Aortic smooth muscle cell (primary cell): ENCODE measurements at places on chromosomes 1 and 21. TPM values are rescaled to one million over a fixed set of nuclear protein-coding genes. Genes with fewer than 3 reads are reported as not detected.

Gene COL9A2
- total RNA-seq = 0.53 and 1.1 TPM in 2 replicates

Gene RHEX
- total RNA-seq = not detected in 2 replicates

Gene MCOLN2
- total RNA-seq = 2.6 and 4.6 TPM in 2 replicates

Gene NFYC
- 23.3 and 25.6 TPM in 2 replicates for total RNA-seq

Gene OXCT2
- 0.99 and 5.4 TPM in 2 replicates for total RNA-seq

Gene ORC1
- 2.7 and 5.7 TPM in 2 replicates for total RNA-seq

Gene OR2G6
- total RNA-seq = not detected in 2 replicates

Gene ERICH3
- not detected in 2 replicates for total RNA-seq

Gene CHODL
- total RNA-seq = 0.25 and 0.26 TPM in 2 replicates

Gene SMCP
- total RNA-seq = not detected in 2 replicates

Gene ARID1A
- total RNA-seq = 11.1 and 27.3 TPM in 2 replicates

Gene C1orf141
- not detected in 2 replicates for total RNA-seq

Gene FMO2
- total RNA-seq = 0.13 and 0.62 TPM in 2 replicates

Gene FAM72C
- total RNA-seq = 0.44 and 1.5 TPM in 2 replicates

Gene SLC16A4
- total RNA-seq = 109 and 150 TPM in 2 replicates

Gene TSPEAR
- total RNA-seq = not detected in 2 replicates

Gene FCRLB
- total RNA-seq = 0.79 and 1.1 TPM in 2 replicates

Gene RHCE
- 0.79 and 0.81 TPM in 2 replicates for total RNA-seq

Gene GBP7
- total RNA-seq = not detected in 2 replicates
